ENCODE measurements at places on chromosomes 5 and 9.
A peak's percentile ranks its signal among the peaks of the same experiment; 100 is the strongest.

GRCh38 chr5:177299697-177300096 is 3.8 kb downstream of the RAB24 start:
- DNase-seq, result no peak

- DNase-seq, result no peak
Measured at GRCh38 chr9:136171009-136171800, 33.7 kb downstream of the LHX3 start.

DNA sequence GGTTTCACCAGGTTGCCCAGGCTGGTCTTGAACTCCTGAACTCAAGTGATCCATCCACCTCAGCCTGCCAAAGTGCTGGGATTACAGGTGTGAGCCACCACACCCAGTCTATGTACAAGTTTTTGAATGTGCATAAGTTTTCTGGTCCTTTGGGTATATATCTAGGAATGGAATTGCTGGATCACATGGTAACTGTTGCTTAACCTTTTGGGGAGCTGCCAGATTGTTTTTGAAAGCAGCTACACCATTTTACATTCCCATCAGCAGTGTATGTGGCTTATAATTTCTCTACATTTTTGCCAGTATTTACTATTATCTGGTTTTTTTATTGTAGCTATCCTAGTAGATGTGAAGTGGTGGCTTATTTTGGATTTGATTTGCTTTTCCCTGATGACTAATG is 8.9 kb upstream of the LNPEP start:
- no peak for DNase-seq

- DNase-seq, result peak; percentile 12
Measured at GRCh38 chr5:34957857-34958690, 28.7 kb downstream of the DNAJC21 start.

GRCh38 chr5:133844836-133845235 is 123.6 kb downstream of the C5orf15 start:
- DNase-seq, result no peak

DNA sequence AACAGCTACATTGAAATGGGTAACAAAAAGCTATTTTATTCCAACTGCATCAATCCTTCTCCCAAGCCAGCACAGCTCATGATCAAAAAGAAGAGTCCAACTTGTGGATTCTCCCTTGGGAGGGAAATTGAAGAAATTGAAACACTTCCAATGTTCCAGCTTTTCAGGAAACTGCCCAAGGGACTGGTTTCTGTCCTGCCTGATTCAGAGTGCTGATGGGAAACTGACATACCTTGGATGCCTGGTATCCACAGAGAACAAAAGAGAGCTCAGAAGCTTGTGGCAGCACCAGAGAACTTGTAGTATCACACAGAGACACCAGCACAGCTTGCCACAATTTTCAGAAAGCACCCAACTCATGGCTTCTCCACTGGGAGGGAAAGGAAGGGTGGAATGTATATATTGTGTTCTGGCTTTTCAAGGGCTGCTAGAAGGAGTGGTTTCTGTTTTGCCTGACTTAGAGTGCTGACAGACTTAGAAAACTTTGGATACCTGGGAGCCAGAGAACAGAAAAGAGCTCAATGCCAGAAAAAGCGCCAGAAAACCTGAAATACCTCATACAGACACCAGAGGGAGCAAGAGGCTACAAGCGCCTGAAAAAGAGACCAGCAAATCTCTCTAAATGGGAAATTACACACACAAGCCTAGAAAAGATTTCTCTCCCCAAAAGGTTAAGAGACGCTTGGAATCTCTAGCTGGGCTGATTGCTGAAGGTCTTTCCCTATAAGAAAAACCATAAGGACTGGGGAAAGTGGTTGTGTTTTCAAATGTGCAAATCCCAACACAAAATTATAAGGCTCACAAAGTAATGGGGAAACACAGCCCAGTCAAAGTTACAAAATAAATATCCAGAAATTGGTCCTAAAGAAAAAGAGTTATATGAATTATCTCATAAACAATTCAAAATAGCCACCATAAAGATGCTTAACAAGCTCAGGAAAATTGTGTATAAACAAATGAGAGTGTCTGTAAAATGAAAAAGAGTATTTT is 178.8 kb downstream of the SPOCK1 start:
- no peak for DNase-seq

DNA sequence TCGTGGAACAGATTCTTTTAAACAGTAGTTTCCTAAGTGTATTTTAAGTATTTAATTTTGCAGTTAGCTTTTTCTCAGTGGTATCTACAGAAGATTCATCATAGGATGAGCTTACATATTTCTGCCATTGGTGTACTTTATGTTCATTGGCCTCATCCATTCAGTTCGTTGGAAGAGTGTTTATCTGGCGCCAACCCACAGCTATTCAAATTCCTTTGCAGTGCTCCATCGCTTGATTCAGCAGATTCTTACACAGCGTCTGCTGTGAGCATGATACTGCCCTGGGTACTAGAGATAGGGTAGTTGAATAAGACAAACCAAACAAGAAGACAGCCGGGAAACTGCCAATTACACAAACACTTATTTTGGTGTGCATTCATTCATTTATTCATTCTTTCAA is 55.1 kb downstream of the NUP214 start:
- DNase-seq, result no peak

DNA sequence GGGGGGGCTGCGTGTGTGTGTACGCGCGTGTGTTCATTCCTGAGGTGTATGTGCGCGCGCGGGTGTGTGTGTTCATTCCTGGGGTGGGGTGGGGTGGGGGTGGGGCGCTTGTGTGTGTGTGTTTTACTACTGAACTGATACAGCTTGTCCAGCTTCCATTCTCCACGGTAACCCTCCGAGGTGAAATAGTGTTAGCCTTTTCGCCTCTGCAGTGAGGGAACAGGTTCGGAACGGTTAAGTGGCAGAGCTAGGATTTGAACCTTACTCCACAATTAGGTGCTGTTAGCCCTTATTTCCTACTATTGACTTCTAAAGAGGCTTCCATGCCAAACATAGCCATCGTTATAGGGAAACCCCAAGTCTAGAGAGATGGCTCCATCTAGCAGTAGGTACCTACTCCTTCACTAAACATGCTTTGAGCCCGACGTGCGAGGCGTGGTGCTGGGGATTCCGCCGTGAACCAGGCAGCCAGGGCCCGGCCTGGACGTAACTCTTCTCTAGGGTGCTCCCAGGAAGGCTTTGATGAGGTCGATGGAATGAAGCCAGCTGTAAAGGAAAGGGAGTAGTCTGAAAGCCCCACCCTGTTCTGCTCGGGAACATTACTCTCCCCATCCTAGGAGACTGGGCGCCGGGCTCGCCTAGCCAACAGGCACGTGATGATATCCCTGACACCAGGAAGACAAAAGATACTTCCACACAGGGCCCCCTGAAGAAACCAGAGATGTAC is 782 bp upstream of the SKP1 start:
- DNase-seq, result no peak

GRCh38 chr5:16178745-16179372 is 732 bp downstream of the MARCHF11 start:
- no peak for DNase-seq

DNA sequence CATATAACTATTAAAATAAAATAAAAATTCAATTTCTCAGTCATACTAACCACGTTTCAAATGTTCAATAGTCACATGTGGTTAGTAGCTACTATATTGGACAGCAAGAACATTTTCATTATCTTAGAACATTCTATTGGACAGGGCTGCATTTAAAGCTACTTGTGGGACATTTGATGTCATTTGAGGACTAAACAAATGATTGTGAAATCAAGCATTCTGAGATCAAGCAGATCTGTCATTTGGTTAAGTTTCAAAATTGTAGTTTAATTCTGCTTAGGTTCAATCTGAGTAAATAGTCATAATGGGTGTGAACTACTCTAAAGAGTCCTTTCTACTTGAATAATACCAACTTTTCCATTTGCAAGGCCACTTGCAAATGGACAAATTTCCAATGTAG is 226.9 kb upstream of the C9orf72 start:
- no peak for DNase-seq

DNA sequence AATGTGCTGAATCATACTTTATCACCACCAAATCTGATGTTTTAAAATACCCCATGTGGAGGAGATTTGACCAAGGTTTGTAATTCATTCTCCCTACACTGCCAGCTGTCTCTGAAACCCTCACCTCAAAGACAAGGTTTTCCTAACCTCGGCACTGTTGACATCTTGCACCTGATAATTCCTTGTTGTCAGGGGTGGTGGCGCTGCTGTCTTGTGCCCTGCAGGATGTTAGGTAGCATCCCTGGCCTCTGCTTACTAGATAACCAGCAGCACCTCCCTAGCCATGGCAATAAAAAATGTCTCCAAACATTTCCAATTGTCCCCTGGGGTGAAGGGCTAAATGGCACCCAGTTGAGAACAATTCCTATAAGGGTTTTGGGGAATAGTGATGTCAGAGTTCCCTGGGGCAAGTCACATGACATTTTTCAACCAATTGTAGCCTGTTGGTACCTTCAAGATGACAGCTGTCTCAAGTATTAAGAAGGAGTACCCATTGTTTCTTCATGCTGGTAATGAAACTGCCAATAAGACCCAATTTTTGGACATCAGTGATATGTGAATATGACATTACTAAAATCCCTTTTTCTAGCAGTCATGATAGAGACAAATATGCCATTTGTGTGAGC is 160.6 kb upstream of the PLCXD3 start:
- DNase-seq, result no peak

DNA sequence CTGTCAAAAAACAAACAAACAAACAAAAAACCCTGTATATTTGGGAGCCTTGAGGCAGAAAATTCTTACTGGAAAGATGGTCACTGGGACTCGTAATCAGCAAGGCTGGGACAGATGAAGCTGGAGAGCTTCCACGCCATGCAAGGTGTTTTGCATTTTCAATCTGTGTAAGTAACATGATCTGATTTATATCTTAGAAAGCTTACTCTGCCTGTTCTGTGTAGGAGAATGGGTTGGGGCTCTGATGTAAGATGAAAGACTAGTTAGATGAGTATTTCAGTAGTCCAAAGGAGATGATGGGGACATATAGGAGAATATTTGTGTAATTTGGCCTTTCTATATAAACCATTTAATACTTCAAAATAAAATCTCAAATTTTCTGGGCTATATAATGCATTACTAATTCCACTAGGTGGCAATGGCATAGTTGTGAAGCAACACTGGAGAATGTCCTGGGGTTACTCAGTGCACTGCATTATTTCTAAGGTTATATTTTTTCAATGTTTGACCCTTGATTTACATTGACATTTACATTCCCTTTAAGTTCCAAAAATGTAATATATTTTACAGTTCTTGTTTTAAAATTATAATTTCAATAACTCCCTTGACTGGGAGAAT is 21.9 kb upstream of the FSD1L start:
- no peak for DNase-seq

- DNase-seq, result no peak
Measured at GRCh38 chr5:159091065-159091464, 8.7 kb downstream of the EBF1 start.

- no peak for DNase-seq
Measured at GRCh38 chr9:125556046-125556721, 150.8 kb downstream of the MAPKAP1 start.

GRCh38 chr5:157323107-157323706 is 57.3 kb downstream of the CYFIP2 start:
- DNase-seq, result no peak

DNA sequence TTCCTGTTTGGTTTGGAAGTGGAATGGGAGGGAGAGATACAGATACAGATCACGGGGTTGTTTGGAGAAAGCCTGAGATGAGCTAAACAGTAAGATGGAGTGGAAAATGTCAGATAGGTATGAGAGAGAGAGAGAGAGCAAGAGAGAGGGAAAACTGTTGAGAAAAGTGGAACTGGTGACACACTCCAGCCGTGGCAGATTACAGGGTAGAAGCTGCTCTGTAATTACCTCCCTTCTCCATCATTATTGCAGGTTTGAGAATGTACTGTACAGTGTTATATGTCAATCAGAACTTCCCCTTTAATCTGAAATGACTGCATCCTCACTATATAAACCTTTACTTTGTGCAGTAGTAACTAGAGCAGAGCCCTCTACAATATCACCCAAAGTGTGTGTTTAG is 74.5 kb upstream of the WWC1 start:
- DNase-seq, result no peak

DNA sequence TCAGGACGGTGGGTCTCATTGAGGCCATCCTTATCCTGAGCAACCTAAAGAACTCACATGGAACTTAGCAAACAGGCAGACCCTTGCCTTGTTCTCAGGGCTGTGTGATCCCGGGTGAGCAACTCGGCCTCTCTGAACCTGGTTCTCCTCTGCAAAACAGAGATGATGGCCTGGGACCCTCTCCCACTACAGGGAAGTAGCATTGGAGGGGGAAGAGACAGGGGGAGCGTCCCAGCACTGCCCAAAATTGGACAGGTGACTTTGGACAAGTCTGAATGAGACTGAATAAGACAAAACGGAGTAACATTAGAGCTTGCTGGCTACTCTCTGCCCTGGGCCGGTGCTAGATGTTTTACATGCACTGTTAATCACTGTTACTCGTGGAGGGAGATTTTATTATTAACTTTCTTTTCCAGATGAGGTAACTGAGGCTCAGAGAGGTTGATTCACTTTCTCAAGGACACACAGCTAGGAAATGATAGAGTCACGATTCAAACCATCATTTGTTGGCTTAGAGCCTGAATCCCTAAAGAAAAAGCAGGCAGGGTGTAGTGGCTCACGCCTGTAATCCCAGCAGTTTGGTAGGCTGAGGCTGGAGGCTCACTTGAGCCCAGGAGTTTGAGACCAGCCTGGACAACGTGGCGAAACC is 136.4 kb downstream of the C9orf50 start:
- DNase-seq, result no peak

GRCh38 chr5:38009749-38010358 is 170.0 kb upstream of the GDNF start:
- DNase-seq, result no peak

DNA sequence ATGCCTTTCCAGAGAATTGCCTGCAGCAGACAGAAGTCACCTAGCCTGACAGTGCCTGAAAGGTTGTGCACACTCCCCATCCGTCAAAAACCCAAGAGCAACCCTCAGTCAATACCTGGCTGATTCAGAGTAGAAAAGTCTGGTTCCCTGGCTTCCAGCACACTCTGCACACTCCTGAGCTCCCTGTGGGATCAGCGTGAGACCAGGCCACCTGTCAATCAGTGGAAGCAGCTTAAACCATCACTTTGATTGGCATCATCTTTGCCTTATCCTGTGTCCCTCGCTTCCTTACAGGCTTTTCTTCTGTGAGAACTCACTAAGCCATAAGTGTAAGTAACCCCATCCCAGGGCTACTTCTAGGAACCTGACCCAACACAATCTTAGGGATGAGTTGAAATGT is 109.8 kb downstream of the ACTL7B start:
- no peak for DNase-seq

DNA sequence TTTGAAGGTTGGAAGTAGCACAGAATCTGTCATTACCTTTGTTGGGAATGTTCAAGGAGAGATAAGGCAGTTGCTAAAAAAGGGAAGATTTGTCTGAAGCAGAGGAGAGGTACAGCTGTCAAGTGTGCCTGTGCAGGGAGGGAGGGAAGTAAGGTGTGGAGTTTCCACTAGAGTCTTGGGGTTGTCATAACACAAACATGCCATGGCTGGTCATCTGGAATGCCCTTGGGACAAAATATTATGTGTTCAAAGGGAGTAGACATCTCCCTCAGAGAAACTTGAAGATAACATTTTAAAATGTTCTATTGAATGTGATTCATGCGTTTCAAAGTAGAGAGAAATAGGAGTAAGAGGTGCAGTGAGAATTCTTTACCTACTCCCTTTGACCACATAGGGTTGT is 95.0 kb downstream of the MUSK start:
- no peak for DNase-seq
